Skeletal muscle cell (primary cell): ENCODE measurements at places on chromosomes 2 and 18.

GRCh38 chr2:180507028-180507427 lies 473.4 kb upstream of the UBE2E3 start:
- DNase-seq = no peak

DNA sequence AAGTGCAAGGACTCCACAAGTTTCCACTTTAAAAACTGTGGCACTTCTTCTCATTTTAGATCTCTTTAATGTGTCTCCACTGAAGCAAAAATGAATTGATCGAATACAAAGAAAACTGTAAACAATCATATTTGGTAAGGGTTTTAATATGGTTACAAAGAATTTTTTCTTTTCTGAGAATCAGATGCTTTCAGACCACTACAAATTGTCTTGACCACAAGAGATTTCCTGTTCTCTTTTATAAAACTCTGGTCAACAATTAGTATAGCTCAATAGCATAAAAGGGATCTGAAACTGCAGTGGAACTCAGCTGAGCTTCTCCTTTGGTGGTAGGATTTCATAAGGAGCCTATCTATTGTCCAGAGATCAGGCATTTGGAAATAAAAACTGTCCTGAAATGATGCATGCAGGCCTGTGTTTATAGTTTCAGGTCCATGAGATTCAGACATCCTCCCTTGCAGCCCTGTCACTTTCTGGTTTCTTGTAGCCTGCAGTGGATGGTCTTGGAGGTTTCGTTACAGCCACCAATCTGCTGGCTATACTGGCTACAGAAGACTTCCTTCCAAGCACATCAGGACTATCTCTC lies 120.0 kb downstream of the DOCK10 start:
- DNase-seq = no peak

DNA sequence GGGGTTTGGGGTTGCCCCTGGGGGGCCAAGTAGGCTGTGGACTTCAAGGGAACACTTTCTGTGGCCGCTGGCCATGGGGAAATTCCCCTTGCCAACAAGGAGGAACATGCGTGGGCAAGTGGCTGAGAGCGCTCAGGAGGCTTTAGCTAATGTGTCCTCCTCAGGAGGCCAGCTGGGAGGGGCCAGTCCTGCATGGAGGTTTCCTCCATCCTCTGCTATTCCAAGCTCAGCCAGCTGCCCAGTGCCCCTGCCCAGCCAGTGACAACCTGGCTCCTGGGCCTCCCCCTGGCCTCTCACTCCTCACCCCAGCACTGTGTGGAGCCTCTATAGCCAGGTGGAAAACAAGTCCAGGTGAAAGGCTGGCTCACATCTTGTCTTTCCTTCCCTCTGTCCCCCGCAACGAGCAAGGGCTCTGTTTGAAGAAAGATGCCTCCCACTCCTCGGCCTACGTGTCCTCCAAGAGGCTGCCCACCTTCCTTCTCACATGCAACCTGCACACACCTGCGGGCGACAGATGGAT lies 64.4 kb upstream of the DAPL1 start:
- no peak for DNase-seq

- peak; percentile 82 for DNase-seq
These were observed 23.6 kb downstream of the ANKRD44 start for GRCh38 chr2:197286805-197287595.

DNA sequence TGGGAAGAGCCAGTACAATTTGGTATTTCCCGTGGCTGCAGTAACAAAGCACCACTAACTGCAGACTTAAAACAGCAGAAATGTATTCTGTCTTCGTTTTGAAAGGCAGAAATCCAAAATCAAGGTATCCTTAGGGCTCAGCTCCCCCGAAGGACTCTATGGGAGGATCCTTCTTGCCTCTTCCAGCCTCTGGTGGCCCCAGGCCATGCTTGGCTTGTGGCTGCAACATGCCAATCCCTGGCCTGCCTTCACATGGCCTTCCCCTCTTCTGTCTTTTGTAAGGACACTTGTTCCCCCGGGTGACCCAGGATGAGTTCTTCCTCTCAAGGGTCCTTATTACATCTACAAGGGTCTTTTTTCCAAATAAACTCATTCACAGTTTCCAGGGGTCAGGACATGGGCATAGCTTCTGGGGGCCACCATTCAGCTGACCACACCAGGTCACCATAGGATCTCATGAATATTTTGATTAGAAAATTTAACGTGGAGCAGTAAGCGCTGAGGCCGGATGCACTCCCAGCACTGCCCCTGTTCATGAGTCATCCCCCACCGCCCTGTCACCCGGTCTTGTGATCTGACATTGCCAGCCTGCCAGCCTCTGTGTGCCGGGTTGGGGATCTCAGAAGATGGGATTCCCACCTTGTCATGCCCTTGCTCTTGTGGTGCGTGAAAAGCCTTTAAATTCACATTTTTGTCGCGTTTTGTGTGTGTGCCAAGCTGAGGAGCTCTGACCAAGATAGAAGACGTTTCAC lies 61.2 kb upstream of the B3GNT7 start:
- no peak for DNase-seq

DNA sequence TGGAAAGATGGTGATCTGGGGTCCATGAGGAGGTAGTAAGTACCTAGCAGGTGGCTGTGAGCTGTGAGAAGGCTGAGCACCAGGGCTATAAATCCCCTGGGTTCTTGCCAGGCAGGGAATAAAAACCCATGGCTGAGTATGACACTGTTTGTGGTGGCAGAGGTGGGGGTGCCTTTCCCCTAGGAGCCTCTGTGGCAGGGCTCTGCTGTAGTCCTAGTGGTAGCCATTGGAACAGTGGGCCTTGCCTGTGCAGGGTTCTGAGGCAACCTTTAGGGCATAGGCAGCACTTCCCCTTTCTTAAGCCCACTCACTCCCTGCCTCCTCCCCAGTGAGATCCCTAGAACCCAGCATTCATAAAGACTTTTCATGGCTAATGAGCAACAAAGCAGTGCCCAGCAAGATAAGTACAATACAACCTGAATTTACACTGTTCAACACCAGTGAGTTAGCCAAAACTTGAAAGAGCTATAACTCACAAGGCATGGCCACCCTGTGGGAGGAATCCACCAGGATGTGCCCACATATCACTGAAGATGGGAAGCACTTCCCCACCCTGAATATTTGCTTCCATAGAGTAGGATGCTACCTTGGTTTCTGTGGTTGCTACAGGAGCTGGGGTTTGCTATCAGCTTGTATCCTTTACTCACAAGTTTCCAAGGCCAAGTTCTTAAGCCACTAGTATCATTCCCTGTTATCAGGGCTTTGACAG lies 100.9 kb upstream of the NEUROD1 start:
- no peak for DNase-seq

- peak; percentile 95 for DNase-seq
These were observed 154.8 kb downstream of the TGIF1 start for GRCh38 chr18:3604498-3605408.
